ENCODE measurements at places on chromosomes 4 and X.

DNA sequence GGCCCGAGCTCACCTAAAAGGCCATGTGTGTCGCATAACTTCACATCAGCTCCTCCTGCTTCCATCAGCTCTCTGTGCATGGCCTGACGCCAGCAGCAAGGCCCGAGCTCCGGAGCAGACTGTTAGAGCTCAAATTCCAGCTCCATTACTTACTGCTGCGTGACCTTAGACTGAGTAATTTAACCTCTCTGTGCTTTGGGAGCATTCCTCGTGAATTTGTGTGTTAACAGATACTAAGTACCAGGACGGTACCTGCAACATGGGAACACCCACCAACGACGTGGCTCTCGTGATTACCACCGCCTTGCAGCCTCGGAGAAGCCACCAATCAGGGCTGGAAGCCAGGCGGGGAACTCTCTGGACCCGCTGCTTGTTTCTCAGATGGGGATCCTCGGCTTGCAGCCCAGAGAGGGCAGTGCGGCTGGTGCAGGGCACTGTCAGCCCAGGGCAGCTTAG is 12.9 kb downstream of the LETM1 start:
- no peak for DNase-seq

- DNase-seq, result no peak
Measured at GRCh38 chrX:150028692-150029091, 90.4 kb upstream of the EOLA2 start.

- no peak for DNase-seq
Measured at GRCh38 chr4:150781191-150781590, 199.2 kb downstream of the MAB21L2 start.

GRCh38 chrX:150282953-150283352 is 80.2 kb upstream of the MAMLD1 start:
- no peak for DNase-seq

DNA sequence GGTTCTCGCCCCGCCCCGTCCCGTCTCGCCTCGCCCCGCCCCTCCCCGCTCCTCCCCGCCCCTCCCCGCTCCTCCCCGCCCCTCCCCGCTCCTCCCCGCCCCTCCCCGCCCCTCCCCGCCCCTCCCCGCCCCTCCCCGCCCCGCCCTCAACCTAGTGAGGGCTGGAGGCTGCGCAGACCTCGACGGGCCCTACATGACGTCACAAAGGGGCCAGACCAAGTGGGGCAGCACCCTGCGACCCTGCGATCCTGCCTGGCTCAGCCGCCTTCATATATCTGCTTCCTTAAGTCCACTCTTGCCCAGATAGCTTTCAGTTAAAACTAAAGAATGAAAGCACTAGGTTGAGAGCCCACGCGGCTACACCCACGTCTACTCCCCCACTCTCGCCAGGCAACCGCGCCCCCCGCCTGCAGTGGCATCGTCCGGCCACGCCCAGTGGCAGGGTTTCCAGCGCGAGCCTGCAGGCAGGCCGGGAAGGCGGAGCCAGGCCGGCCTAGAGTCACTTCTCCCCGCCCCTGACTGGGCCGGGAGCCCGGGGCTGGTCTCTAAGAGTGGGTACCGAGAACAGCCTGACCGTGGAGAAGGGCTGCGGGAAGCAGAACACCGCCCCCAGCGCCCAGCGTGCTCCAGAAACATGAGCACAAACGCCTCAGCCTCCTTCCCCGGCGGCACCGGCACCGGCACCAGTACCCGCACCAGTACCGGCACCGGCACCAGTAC is 1.5 kb upstream of the MAOA start:
- peak; percentile 86 for DNase-seq

GRCh38 chr4:52377563-52377962 is 281.5 kb downstream of the USP46 start:
- DNase-seq, result no peak

GRCh38 chr4:119244832-119245231 is 32.3 kb downstream of the USP53 start:
- DNase-seq, result no peak

- peak; percentile 26 for DNase-seq
Measured at GRCh38 chr4:4637710-4638109, 95.9 kb upstream of the STX18 start.
